ENCODE measurements at places on chromosomes 12 and 14. TPM values are rescaled to one million over a fixed set of nuclear protein-coding genes. Genes with fewer than 3 reads are reported as not detected.

The GUCY2C gene
- total RNA-seq: 0.11 TPM

The REC8 gene
- total RNA-seq: 14.2 TPM

The CD69 gene
- total RNA-seq: 0.22 TPM

The NTS gene
- not detected for total RNA-seq

The CLEC14A gene
- total RNA-seq: not detected

The WASHC4 gene
- total RNA-seq: 84.0 TPM

The EFS gene
- total RNA-seq: 43.8 TPM

The GSC gene
- 3.0 TPM for total RNA-seq

The TSHR gene
- total RNA-seq: 0.22 TPM

The SERPINA12 gene
- not detected for total RNA-seq

The GALNT8 gene
- total RNA-seq: not detected
